GDM1 (cell line): ENCODE measurements at places on chromosomes 5 and 9.
A peak's percentile ranks its signal among the peaks of the same experiment; 100 is the strongest.

DNA sequence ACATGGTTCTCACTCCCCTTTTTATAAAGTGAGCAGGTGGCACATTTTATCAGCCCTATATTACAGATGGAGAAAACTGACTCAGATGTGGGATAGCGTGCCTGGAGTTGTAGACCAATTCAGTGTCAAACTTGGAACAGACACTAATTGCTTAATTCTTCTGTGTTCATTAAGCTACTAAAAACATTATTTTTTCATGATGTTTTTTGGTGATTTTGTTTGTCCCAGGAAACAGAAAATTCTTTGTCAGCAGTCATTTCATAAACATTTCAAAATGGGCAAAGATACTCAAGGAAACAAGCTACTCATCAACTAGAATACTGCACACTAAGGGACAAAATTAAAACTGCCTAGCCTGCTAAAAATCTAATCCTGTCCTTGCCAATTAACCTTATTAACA lies 2.2 kb downstream of the ABHD17B start:
- DNase-seq, result no peak

DNA sequence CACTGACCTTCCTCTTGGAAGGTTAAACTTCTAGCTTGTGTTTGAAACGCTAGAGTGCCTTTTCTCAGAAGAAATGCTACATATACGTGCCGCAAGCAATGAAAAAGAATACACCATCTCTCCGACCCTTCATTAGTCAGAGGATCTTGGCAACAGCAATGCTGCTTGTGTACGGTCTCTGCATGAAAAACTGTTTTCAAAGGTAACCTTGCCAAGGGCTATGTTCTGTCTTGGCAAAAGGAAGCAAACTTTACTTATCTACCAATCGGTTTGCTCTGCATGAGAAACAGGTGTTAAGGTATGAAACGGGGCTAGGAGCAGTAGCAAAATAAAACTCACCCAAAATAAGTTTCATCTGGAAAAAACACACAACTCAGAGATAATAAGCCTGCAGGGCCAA lies 297.8 kb downstream of the FBXL17 start:
- DNase-seq, result no peak

DNA sequence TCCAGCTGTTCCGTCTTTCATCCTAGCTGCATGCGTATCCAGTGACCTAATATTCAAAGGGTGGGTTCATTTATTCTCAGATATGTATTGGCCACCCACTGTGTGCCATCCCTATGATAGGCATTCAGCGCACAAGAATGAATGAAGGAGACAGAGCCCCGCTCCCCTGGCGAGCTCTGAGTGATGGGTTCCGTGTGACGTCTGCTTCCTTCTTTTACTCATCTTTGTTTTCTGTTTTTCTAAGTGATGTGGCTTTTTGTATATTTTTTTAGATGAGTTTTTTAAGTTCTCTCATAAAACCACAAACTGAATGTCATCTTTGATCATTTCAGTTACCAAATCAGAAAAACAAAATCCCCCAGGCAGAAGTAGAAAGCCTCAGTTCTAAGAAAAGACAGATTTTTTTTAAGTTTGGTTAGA lies 168.3 kb upstream of the OTULINL start:
- DNase-seq, result no peak

DNA sequence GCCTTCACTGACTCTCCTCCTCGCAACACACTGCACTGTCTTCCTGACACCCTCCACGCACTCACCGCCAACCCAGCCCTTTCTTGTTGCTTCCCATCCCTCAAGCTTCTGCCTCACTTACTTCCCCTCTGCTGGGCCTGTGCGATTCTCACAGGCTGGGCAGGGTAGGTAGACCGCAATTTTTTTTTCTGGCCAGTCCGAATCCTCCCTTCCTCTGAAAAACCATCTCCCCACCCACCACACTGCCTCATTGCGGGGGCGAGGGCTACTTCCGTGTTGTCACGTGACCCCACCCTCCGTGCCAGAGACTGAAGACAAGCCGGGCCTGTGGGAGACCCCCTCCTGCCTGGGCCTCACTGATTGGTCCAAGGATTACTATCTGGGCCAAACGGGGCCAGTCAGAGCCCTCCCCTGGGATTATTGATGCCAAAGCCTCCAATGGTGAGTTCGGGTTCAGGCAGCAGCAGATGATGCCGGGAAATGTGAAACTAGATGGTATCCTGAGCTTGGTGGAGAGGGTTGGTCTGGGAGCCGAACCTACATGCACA lies 73.1 kb downstream of the STK10 start:
- peak; percentile 93 for DNase-seq

GRCh38 chr9:122058051-122058450 lies 35.1 kb downstream of the TTLL11 start:
- DNase-seq, result no peak

GRCh38 chr9:120909904-120910303 lies 16.7 kb downstream of the TRAF1 start:
- no peak for DNase-seq

- no peak for DNase-seq
Observed at GRCh38 chr5:17315710-17316221, 98.3 kb downstream of the BASP1 start.

DNA sequence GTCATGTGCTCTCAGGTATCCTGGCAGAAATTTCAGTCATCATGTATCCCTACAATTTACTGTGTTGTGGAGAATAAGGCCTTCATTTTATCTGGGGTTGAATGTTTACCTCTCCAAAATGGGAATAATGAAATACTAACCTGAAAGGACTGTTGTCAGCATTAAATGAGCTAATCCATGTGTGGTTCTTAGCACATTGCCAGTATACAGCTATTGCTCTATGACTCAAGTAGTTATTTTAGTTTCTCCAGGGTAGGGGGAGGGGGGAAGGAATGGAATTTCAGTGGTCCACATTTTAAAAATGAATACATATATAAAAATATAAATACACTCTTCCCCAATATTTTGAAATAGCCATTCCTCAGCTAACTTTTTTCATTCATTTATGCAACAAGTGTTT lies 3.5 kb downstream of the PAM start:
- no peak for DNase-seq

DNA sequence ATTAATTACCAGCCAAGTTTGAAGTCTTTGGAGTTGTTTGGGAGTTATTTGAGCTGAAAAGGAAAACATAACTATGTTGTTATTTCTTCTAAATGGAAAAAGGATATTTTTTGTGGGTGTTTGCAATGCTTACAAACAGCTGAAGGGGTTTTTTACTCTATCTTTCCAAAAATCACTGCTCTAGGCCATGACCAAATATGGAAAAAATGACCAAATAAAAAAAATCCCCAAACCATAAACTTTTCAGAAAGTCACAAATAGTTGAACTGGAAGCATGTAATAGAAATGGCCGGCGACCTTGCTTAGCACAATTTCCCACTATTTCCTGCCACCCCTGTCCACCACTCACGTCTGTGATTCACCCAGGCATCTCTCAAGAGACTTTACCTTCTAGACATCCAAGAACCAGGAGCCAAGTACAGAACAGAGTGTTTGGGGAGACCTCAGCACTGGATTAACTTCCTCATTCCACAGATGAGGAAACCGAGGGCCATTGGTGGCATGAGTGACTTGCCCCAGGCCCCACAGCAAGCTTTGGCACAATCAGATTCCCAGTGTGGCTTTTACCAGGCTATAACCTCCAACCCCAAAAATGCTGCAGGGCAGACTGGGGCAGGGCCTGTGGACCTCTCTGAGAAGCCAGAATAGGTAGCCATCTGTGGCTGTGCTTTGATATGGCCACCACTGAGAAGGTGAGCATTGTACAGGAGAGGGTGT lies 84.5 kb downstream of the NRG2 start:
- DNase-seq, result no peak

DNA sequence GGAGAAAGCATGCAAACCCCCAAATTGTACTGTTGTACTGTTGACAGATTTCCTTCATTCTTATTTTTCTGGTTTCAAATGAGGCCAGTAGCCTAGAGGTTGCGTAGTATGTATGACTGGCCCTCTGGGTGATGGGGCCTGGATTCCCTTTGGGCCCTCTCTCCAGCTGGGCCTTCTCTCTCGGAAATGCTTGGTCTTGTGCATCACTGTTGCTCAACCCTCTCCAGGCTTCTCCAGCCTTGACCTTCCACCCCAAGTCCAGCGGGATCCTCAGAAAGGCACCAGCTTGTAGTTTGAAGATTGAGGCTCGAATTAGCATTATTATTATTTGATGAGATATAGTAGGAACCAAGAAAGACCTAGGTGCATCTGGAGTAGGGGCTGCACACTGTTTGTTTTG lies 87.0 kb downstream of the ANGPTL2 start:
- DNase-seq, result no peak

GRCh38 chr9:129036241-129036922 lies at the start of gene MIGA2:
Gene MIGA2 (plus strand): TSS chr9:129036626. CDS start chr9:129040595, 3,969 bp downstream.
- DNase-seq, result peak; percentile 98

- DNase-seq, result peak; percentile 5
Observed at GRCh38 chr9:128689820-128690683, 1.0 kb downstream of the SET start.

GRCh38 chr5:132850066-132850465 lies 16.2 kb downstream of the GDF9 start:
- DNase-seq, result no peak

DNA sequence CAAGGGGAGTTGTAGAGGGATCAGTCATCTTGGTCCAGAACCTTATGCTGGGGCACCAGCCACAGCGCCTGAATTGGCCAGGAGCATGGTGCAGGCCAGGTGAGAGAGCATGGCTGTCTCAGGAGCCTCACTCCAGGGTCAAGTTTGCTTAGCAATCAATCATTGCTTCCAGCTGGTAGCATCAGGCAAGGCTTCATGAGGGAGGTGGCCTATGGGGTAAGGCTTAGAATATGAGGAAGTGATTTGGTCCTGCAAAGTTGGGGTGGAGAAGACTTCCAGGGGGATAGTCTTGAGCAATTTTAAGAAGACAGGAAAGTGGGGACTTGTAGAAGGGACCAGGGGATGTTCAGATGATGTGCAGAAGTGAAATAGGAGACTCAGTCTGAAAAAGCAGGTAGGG lies 53.9 kb upstream of the PITX1 start:
- DNase-seq, result no peak

DNA sequence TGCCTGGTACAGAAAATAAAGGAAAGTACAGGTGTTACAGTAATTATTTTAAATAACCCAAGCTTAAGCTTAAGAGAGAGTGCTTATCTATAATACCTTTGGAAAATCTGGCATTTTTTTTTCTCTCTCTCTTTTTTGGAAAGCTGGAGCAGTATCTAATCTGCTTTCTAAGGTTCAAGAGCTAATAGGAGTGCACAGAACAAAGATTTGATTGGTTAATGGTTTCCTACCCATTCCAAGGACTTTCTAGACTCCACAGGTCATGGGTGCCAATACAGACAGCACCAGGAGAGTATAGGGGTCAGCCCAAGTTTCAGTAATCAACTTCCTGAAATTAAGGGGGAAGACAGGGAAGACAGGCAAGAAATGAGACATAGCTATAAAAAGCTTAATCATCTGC lies 104.1 kb upstream of the SLC12A2 start:
- DNase-seq, result no peak

- DNase-seq, result peak; percentile 10
Observed at GRCh38 chr9:36991516-36992134, 42.4 kb downstream of the PAX5 start.

DNA sequence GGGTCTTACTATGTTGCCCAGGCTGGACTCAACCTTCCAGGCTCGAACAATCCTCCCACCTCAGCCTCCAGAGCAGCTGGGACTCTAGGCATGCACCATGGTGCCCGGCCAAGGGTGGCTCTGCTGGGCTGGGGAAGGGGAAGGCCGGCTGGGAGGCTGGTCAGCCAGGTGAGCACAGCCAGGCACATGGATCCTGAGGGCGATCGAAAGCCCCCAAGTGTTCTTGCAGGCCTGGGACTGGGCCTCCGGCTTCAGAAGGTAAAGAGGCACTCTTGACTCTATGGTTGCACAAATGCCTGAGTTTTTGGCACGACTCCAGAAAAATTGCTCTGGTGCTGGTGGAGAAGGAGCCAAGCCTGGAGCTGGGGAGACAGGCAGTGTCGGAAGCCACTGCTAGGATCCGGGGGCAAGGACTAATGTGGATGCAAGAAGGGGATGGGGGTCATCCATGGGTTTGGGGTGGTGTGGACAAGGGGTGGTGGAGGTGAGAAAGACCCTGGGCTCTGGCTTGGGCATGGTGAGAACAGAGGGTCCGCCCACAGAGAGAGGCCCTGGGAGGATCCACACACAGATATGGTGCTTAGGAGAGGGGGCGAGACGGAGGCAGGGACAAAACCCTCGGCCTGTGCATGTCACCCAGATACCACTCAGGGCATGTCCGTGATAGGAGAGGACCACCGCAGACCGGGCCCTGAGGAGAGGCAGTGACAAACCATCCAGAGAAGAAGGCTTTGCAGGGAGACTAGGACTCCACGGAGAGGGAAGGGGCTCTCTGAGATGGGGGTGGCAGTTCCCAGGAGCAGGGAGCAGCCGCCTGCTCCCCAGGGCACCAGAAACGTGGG lies 51.1 kb upstream of the COL5A1 start:
- DNase-seq, result no peak

DNA sequence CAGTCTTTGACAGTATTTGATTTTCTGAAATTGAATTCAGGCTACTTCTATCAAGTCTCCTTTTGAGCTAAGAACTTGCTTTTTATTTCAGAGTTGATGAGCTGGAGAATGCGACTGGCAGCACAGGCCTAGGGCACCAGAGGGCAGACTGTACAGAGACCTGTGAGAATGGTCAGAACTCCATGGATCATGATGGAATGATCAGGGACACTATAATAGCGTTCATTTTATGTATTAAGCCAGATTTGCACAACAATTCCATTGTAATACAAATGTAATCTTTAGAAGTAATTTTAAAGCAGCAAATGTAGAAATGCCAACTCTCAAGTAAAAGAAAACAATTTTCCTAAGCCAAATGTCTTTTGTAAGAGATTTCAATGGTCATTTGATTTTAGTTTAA lies 902.4 kb downstream of the NR2F1-AS1 start:
- DNase-seq, result no peak
